ENCODE measurements at places on chromosomes 3 and 15. TPM values are rescaled to one million over a fixed set of nuclear protein-coding genes. Genes with fewer than 3 reads are reported as not detected.

- H3K36me3 ChIP-seq, result no peaks in the 10 kb centered on the region
- H3K27ac ChIP-seq, result no peak overlapping the region
- no peaks in the 10 kb centered on the region for H3K27me3 ChIP-seq
- H3K4me3 ChIP-seq, result no peak overlapping the region
These were observed 53.5 kb downstream of the SLMAP start for GRCh38 chr3:57809609-57809968.

DNA sequence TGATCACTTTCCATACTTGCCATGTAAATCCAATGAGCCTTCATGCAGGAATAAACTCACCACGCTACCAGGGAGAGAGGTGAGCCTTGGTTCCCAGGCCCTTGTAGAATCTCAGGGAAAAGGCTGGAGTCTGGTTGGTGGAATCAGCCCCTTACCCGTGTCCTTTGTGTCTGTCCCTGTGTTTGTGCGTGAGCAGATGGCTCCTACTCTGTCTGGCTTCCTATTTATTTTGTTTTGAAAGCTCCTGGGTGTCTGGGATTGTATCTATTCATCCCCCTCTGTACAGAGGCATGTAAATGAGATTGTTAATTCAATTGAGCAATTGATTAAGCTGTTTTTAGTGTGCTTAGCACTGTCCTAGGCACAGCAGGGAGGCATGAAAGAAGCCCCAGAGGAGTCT, 278.1 kb downstream of the THSD4 start:
- H3K36me3 ChIP-seq, result no peaks in the 10 kb centered on the region
- peak overlapping the region; percentile 20 for H3K27ac ChIP-seq
- no peak for DNase-seq
- no peaks in the 10 kb centered on the region for H3K4me1 ChIP-seq

DNA sequence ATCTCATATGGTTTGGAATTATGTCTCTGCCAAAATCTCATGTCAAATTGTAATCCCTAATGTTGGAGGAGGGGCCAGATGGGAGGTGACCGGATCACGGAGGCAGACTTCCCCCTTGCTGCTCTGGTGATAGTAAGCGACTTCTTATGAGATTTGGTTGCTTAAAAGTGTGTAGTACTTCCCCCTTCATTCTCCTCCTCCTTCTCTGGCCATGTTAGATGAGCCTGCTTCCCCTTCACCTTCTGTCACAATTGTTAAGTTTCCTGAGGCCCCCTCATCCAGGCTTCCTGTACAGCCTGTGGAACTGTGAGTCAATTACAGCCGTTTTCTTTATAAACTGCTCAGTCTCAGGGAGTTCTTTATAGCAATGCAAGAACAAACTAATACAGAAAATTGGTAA, 51.1 kb downstream of the NEDD4 start:
- no peaks in the 10 kb centered on the region for H3K27me3 ChIP-seq
- H3K4me1 ChIP-seq, result no peaks in the 10 kb centered on the region
- no peak overlapping the region for H3K27ac ChIP-seq
- H3K36me3 ChIP-seq, result peaks cover 36% of the 10 kb centered on the region
- H3K4me3 ChIP-seq, result no peak overlapping the region

- peak; percentile 66 for DNase-seq
- no peaks in the 10 kb centered on the region for H3K27me3 ChIP-seq
- no peaks in the 10 kb centered on the region for H3K4me1 ChIP-seq
- H3K4me3 ChIP-seq, result no peak overlapping the region
- no peak overlapping the region for H3K27ac ChIP-seq
These were observed 9.3 kb upstream of the ATP13A4 start for GRCh38 chr3:193564012-193564411.

- no peak overlapping the region for H3K4me3 ChIP-seq
- no peak overlapping the region for H3K27ac ChIP-seq
- H3K4me1 ChIP-seq, result no peaks in the 10 kb centered on the region
- H3K27me3 ChIP-seq, result no peaks in the 10 kb centered on the region
These were observed 871.9 kb downstream of the GBE1 start for GRCh38 chr3:80889535-80889934.

- no peaks in the 10 kb centered on the region for H3K36me3 ChIP-seq
- H3K27me3 ChIP-seq, result no peaks in the 10 kb centered on the region
- DNase-seq, result no peak
- H3K27ac ChIP-seq, result no peak overlapping the region
These were observed 159.8 kb downstream of the RBMS3 start for GRCh38 chr3:29440413-29441305.

DNA sequence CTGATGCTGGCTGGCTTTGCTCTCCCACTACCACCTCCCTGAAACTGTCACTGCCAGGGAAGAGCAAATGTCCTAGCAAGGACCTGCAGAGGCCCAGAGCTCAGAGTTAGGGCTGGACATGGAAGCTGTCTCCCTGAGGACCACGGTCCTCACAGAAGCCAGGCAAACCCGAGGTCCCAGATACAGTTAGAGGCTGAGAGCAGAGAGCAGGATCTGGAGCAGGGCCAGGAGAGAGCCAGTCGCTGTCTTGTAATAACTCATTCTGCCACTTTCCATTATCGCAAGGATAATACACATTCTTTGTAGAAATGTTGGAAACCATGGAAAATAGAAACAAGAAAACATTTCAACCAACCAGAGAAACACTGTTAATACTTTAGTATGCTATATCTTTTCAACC, 10.1 kb downstream of the GHSR start:
- no peak overlapping the region for H3K27ac ChIP-seq
- no peaks in the 10 kb centered on the region for H3K36me3 ChIP-seq
- no peak overlapping the region for H3K4me3 ChIP-seq
- DNase-seq, result no peak
- no peaks in the 10 kb centered on the region for H3K27me3 ChIP-seq

- H3K27ac ChIP-seq, result no peak overlapping the region
- DNase-seq, result peak; percentile 86
- no peaks in the 10 kb centered on the region for H3K4me1 ChIP-seq
- peaks cover 3% of the 10 kb centered on the region for H3K27me3 ChIP-seq
- no peak overlapping the region for H3K4me3 ChIP-seq
These were observed 51.0 kb upstream of the SPSB4 start for GRCh38 chr3:141000027-141000663.

DNA sequence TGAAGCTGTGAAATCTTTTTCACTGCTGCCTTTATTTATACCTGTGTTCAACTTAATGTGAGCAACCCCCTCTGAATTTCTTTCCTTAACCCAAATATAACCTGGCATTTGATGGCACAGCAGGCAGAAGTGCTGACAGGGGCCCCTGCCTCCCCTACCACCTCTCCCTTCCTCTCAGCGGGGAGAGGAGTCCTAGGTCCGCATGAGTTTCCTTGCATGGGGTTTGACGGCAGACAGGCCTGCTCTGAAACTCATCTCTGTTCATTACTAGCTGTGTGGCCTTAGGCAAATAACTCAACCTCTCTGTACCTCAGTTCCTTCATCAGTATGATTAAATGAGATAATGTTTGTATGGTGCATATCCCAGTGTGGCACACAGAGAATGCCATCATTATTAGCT, 79.7 kb downstream of the SEC22A start:
- H3K4me1 ChIP-seq, result no peaks in the 10 kb centered on the region
- H3K27ac ChIP-seq, result no peak overlapping the region
- no peaks in the 10 kb centered on the region for H3K27me3 ChIP-seq
- no peak for DNase-seq
- peaks cover 65% of the 10 kb centered on the region for H3K36me3 ChIP-seq

- no peak overlapping the region for H3K4me3 ChIP-seq
- H3K4me1 ChIP-seq, result peaks cover 8% of the 10 kb centered on the region
- no peaks in the 10 kb centered on the region for H3K27me3 ChIP-seq
- H3K36me3 ChIP-seq, result no peaks in the 10 kb centered on the region
These were observed 80.0 kb downstream of the SQOR start for GRCh38 chr15:45714590-45715488.

The KNG1 gene
- total RNA-seq, result not detected

The EXOG gene
- 202 TPM for total RNA-seq

The THRB gene
- total RNA-seq, result 21.9 TPM

The HYAL3 gene
- not detected for total RNA-seq

The GCHFR gene
- 13.6 TPM for total RNA-seq

All from stomach (tissue), 19 donors.